ENCODE measurements at places on chromosomes 1 and 21.

DNA sequence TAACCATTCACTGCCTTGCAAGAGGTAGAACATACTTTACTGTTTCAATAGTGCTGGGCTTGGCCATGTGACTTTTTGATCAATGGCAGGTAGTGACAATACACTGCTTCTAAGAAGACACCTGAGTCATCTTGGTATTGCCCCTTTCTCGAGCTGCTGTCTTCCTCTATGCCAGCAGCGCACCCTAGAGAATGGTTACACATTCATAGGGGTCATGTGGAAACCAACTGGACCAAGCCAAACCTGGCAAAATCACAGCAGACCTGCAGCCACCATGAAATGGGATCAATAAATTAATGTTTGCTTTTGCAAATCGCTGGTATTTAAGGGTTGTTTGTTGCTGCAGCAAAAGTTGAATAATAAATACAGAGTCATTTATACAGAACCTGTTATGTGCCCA is 122.3 kb downstream of the GRIK1 start:
- no peak for DNase-seq

GRCh38 chr1:179251675-179252074 is 22.2 kb upstream of the ABL2 start:
- no peak for DNase-seq

GRCh38 chr1:56189946-56190805 is 389.2 kb downstream of the PLPP3 start:
- no peak for DNase-seq

- no peak for DNase-seq
These were observed 2.0 kb upstream of the ST3GAL3 start for GRCh38 chr1:43705334-43705733.

DNA sequence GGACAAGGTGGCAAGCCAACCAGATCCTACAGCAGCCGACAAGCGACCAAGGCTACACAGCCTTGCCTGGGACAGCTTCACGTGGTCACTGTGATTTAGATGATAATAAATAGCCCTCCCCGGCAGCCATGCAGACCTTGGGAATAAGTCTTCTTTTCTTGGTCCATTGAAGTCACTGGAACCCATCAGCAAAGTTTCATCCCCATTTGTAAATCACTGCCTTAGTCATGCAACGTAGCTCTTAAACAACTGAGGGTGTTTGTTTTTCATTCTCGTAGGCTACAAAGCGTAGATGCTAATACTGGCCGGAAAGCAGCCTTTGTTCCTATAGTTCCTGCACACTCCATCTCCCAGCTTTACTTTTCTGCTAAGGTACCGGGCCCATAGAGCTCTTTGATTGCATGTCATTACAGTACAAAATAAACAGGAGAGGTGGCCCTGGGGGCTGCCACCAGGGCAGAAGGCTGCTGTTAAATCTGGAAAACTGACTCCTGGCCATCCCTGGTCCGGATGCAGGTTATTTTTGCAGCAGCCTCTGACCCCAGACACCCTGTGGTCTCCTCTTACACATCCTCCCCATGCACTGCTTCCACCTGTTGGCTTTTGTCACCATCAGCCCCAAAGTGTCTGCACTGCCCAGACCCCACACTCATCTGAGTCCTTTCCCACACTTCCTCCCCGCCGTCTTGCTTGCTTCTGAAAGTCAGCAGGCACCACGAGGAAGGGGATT is 105.5 kb downstream of the TOMM20 start:
- DNase-seq, result no peak

DNA sequence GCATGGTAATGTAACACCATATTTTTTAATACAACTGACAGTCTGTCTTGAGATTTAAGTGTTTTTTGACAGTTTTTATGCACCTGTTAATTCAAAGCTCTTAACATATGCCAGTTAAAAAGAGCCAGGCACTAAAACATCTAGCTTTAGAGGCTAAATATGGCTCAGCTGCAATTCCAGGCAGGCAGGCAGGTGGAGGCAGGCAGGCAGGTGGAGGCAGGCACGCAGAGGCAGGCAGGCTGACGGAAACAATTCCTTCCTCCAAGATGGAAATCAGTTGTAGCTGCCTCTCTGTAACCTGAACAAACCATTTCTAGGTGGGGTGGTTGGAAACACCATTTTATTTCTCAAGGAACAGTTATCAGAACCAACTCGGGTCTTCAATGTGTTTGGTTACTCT is 51.2 kb downstream of the GORAB start:
- DNase-seq, result no peak

DNA sequence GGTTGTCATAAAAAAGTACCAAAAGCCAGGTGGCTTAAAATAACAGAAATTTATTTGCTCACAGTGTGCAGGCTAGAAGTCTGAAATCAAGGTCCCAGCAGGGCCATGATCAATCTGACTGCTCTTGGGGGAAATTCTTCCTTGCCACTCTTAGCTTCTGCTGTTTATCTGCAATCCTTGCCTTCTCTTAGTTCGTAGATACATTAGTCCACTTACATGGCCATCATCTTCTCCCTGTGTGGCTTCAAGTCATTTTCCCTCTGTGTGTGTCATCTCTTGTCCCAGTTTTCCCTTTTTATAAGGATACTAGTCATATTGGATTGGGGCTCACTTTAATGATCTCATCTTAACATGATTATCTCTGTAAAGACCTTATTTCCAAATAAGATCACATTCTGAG is 124.0 kb upstream of the NCAM2 start:
- no peak for DNase-seq

GRCh38 chr1:154835531-154836324 is 34.4 kb downstream of the KCNN3 start:
- DNase-seq, result peak; percentile 77

DNA sequence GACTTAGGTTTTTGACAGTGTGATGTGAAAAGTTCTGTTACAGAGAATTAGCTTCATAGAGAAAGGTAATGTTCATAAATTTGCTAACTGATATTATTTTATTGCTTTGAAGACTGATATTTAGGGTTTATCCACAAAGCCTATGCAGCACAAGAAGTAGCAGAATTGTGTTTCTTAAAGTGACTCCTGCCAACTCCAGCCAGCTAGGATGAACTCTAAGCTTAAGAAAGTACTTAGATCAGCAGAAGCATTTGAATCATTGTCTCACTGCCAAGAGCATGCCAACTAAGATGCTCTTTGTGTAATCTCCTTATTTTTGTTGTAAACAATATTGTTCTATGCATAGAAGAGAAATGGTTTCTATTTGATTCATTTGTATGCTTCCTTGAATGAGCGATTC is 589.4 kb upstream of the ADGRL4 start:
- DNase-seq, result no peak

GRCh38 chr21:28294051-28294450 is 698.6 kb downstream of the LTN1 start:
- no peak for DNase-seq

DNA sequence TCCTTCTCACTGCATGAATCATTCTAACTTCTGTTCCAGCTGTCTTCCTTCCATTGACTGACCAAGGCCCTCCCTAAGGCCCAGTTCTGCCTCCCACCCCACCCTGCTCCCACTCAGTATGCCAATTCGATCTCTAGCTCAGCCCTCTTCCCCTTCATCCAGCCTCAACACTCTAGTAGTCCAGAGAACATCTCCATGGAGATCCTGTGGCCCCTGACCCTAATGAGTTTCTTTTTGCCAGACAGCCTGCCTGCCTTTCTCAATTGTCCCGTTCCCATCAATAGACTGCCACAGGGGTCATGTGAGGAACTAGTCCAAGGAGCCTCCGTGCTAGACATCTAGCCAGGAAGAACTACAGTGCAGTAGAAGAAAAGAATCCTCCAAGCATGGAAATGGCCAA is 26.4 kb downstream of the RRAGC start:
- DNase-seq, result no peak

DNA sequence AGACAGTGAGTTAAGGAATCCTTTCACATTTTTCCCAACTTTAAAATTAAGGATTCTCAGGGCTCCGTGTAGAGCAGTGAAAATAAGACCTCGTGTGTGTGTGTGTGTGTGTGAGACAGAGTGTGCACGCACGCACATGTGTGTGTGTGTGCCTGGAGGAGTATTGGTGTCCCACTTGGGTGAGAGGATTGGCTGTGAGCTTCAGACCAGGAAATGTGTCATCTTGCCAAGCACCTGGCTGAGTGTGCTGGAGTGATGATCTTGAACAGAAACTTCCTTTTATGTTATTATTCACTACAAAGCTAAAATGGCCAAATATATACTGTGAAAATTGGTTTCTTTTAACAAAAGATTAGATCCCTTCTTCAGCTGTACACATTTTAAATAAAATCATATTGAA is 35.2 kb upstream of the NTPCR start:
- no peak for DNase-seq

DNA sequence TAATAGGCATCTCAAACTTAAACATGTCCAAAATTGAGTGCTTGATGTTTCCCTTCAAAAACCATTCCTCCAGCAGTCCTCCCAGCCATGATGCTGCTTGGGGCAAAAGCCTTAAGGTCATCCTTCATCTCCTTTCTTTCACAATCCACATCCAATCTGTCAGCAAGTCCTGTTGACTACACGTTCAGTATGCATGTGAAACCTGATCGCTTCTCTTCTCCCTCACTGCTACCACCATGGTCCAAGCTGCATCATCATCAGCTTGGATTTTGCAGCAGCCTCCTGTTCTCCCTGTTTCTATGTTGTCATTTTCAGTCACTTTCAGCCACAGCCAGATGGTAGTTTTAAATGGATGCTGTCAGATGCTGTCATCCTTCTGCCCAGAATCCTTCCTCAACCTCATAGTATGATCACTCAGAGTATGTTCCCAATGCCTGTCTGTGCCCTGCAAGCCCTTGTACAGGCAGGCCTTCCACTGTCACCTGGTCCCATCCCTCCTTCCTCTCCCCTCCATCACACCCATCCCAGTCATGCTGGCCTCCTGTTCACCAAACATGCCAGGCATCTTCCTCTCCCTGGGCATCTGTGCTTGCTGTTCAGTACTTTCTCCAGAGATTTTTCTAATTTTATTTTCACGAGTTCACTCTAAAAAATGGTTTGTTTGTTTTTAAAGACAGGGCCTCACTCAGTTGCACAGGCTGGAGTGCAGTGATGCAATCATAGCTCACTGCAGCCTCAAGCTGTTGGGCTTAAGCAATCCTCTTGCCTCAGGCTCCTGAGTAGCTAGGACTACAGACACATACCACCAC is 66.0 kb downstream of the SYDE2 start:
- DNase-seq, result peak; percentile 70

DNA sequence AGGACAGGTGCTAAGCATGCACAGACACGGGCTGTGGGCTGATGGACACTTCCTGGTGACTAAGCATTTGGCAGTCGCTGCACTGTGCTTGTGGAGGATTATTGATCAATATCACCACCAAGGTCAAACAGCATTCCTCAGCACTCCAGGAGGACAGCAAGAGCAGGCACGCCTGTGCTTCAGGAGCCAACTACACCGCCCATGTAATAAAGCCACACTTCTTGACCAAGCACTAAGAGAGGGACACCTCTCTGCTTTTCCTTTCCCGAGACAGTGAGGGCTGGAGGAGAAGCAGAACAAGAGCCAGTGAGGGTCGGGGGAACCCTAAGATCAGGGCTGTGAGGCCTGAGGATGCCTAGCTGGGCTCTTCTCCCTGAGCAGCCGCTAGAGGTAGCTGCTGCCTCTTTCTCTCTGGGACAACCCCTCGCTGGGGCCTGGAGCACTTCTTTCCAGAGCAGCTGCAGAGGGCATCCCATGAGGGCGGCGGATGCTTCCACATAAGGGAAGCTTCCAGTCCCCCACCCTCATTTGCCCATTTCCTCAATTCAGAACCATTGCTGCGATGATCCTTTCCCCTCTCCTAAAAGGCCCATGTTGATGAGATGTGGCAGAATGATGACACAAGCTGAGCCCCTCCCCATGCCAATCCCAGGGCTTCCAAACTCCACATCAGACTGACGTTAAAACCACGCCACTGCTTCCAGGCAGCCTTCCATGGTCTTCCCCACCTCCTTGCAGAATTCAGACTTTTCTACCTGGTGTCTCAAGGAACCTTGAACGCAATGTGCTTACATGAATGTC is 19.1 kb downstream of the RAB7B start:
- DNase-seq, result peak; percentile 77

GRCh38 chr1:168263130-168263529 is 17.5 kb upstream of the TBX19 start:
- no peak for DNase-seq

- no peak for DNase-seq
These were observed 357.2 kb downstream of the USP25 start for GRCh38 chr21:16086936-16087335.

GRCh38 chr1:232127190-232127589 is 500.6 kb downstream of the DISC1 start:
- DNase-seq, result no peak

- no peak for DNase-seq
These were observed 268.8 kb upstream of the CSF3R start for GRCh38 chr1:36751525-36751924.

DNA sequence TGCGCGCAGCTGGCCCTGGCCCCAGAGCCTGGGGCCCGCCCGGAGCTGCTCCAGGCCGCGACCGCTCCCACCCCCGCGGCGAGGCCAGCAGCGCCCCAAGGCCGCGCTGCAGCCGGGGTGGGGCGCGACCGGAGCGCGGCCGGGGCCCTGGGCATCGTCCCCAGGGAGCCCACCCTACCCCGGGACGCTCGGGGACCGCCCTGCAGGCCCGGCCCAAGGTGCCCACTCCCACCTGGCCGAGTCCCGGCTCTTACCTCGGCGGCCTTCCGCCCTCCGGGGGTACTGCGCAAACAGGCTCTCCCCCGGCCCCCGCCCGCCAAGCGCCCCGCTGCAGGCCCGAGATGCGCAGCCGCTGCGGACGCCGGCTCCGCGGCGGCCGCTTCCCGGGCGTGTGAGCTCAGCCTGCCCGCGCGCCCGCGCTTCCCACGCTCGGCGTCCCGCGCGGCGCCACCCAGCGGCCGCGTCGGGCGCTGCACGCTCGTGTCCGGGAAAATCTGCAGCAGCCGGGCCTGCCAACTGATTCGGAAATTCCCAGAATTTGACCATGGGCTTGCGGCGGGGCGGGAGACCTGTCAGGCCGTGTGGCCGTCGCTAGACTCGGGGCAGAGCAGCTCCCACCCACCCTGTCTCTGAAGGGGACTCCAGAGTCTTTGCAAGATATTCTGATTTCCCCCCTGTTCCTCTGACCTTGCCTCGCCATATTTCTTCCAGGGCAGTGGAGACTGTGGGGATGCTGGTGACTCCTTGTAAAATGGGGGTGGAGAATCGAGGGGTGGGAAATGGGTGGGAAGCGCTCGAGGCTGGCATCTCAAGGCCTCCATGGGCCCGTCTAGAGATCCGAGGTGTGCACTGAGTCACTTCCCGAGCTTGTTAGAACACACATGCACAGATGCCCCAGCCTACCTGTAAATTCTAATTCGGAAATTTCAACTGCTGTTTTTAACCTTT is 41.9 kb downstream of the CD34 start:
- peak; percentile 90 for DNase-seq

DNA sequence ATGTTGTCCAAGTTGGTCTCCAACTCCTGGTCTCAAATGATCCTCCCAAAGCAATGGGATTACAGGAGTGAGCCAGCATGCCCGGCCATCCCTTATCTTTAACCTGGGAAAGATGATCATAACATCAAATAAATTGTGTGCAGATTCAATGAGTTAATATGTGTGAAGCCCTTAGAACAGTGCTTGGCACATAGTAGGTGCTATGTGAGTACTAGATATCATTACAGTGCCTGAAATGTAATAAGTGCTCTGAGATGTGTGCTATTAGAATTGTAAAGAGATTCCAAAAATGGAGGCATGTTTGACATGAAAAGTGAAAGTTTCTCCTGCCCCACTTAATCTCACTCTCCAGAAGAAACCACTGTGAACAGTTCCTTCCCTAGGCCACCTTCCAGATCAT is 71.8 kb downstream of the RUNX3 start:
- DNase-seq, result no peak

Measured in upper lobe of right lung (tissue), 1 donor.